DMS79 treated with DMSO at 0.1 percent for 48 hours (cell line): ENCODE measurements at places on chromosomes 2 and 18.
A peak's percentile ranks its signal among the peaks of the same experiment; 100 is the strongest.

DNA sequence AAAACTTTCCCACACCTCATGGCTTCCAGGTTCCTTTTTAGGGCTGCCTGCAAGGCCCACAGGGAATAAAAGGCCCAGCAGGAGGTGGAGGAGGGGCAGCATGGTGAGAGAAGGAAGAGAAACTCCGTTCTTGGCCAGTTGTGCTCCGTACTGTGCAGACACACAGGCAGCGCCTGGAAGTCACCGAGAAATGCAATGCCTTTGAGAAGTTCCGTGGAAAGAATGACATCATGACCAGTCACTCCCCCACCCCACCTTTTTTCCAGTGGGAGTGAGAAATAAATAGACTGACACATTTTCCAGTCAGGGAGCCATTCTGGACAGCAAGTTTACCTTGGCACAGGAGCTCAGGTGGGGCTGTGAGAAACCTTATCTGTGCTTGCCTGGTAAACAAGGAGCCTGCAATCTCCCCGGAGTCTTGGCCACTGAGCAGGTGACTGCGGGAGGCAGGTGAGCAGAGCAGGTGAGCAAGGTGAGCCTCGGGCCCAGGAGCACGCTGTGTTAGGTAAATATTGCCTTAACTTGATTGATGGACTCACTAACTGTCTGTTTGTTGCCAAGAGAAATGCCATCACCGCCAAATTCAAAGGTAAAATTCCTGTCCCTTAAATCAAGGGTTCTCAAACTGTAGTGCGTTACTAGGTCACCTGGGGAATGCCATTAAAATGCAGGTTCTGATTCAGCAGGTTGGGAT lies 13.5 kb upstream of the LBH start:
- peak; percentile 93 for DNase-seq

GRCh38 chr2:32482471-32482870 lies 125.6 kb downstream of the BIRC6 start:
- no peak for DNase-seq

- DNase-seq = no peak
Observed at GRCh38 chr18:3513481-3513880, 63.5 kb downstream of the TGIF1 start.

- DNase-seq = no peak
Observed at GRCh38 chr18:10912790-10913545, 236.4 kb downstream of the PIEZO2 start.

GRCh38 chr2:219174146-219174545 lies 2.6 kb downstream of the CNPPD1 start:
- no peak for DNase-seq

- no peak for DNase-seq
Observed at GRCh38 chr2:226873051-226873620, 37.3 kb downstream of the RHBDD1 start.

GRCh38 chr2:19369341-19369955 lies 11.0 kb upstream of the OSR1 start:
- no peak for DNase-seq

DNA sequence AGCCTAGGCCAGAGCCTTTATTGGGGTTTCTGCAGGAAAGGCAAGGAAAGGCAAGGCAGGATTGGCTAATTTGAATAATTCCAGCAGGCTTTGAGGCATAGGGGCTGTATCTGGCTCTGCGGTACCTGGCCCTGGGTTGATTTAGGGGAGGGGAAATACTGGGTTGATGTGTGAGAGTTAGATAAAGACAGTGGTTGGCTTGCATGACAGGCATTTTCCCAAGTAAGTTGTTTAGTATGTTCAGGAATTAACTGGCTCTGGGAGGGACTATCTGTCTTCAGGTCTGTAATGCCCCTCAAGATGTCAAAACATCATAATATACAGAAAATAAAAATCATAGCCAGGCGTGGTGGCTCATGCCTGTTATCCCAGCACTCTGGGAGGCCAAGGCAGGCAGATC lies 98.7 kb downstream of the UBR3 start:
- DNase-seq = no peak

DNA sequence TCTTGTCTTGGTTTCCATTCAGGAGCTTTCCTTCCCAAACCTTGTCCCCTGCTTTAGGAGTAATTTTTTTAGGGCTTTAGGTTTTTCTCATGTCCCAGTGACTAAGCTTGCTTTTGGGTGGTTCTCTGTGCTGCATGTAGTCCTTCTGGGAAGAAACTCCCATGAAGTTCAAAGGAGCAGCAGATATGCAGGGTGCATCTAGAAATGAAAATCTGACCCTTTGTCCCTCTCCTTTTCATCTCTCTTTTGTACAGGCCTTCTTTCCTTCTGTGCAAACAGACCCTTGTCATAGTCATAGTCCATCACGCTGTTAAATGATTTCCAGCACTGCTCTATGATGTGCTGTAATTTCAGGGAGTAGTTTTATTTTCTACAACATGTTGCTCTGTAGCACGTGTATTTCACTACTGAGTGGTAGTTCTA lies 20.4 kb downstream of the FMNL2 start:
- no peak for DNase-seq

DNA sequence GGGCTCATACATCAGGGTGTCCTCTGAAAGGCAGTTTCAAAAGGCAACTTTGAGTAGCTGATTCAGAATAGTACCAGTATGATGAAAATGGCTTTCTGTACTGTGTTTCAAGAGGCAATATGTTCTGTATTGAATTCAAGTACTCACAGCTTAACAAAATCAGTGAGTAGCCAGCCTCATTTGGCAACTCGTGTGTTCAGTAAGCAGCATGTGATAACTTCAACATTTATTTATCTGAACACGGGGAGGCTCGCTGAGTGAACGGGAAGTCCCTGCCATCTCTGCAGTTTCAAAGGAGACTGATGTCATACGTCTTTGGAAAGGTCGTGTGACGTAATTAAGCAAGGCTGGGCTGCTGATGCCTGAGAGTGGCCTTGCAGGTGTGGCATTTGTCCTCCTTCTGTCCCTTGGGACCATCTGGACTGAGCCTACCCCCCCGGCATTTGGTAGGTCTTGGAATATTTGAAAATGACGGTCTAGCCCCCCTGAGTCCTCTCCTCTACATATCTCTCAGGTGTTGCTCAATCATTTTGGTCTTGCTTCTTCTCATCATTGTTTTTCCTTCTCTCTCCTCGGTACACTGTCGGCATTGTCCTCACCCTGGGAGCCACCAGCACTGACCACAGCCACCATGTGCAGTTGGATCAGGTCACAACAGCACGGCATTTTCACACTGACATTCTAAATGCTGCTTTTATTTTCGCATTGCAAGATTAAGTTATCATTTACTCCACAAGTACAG lies 62.8 kb downstream of the SMIM21 start:
- no peak for DNase-seq

DNA sequence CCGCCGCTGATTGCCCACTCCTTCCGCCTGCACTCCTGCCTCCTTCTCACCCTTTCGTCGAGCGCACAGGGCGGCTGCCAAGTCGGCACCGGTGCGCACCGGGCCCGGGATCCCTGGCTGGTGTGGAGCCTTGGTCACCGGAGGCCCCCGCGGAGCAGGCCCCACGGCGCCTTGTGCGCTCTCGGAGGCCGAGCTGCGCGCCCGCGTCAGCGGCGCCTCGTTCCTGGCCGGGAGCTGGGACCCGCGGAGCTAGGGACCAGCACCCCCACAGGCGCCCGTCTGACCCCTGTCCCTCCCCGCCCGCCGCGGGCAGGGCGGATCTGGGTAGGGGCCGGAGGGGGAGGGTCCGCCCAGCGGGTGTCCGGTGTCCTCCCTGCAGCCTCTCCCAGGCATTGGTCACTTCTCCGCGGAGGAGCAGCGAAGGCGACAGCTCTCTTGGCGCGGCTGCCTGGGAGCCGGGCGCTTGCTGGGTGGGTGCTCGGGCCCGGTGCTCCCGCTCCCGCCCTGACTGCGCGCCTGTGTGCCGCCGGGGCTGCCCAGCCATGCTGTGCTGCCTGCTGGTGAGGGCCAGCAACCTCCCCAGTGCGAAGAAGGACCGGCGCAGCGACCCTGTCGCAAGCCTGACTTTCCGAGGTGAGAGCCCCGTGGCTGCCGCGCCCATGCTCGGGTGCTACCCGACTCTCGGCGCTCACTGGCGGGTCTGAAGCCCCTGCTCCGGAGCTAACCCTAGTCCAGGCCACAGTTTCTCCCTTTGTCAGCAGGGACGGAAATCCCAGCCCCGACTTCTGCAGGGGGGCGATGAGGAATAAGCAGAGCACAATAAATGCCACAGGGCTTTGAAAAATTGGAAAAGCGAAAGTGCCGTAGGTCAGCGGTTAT lies 13.2 kb downstream of the DYSF start:
- peak; percentile 33 for DNase-seq

GRCh38 chr2:46963210-46963609 lies 47.6 kb upstream of the MCFD2 start:
- no peak for DNase-seq

GRCh38 chr2:20516646-20517341 lies 69.9 kb downstream of the RHOB start:
- DNase-seq = peak; percentile 64

- no peak for DNase-seq
Observed at GRCh38 chr18:26127786-26128185, 5.9 kb upstream of the PSMA8 start.

DNA sequence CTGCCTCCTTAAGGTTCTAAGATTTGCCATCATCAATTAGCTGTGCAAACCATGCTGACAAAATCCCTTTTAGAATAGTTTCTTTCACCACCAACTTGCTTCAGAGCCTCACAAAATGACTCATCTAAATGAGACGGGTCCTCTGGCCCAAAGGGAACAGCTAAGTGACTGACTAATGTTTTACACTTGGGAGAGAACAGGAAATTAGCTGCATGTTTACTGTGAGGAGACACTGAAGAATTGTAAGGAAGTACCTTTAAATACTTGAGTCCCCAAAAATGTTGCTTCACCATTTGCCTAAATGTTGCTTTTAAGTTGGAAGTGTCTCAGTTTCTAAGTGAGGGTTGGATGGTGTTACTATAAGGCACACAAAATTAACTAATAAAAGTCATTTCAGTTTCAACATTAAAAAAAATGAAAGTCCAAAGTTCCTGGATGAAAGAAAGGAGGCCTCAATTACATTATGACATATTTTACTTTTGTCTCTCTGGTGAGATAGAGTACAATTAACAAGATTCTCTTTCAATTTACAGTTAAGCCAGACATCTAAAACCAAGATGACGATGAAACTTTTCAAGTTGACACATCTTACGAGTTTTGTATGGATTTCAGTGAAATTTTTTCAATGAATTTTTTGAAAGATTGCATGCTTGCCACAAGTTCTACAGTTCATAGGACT lies 229.1 kb upstream of the FN1 start:
- DNase-seq = no peak

GRCh38 chr18:9362869-9363268 lies 28.3 kb downstream of the TWSG1 start:
- DNase-seq = no peak

DNA sequence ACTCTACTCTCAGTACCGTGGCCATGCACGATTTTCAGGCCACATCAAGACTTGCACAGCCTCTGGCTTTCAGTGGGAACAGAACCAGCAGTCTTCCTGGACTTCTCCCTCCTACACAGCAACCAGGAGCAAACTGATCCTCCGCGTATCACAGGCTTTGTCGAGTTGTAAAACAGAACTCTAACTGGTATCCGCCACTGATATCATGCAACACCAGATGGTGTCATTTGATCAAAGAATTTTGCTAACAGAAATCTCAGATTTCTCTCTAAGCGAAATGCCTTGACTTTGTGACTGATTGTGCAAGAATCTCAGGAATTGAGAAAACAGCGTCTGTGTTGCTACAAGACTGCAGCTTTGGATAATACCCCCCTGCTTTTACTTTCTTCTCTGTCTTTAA lies 85.7 kb downstream of the COPS8 start:
- DNase-seq = no peak

DNA sequence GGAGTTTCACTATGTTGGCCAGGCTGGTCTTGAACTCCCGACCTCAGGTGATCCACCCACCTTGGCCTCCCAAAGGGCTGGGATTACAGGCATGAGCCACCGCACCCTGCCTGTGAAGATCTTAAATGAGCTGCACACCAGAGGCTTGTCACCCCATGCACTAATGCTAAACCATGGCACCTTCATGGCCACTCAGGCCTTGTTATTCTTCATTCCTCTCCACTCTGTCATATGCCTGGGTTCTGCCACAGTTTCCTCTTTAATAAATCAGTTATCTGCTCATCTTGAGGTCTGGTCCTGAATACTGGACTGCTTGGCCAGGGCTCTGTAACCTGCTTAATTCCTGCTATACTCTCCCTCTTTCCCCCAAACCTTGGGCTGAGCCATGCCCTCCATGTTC lies 303.9 kb upstream of the FBXO11 start:
- no peak for DNase-seq

DNA sequence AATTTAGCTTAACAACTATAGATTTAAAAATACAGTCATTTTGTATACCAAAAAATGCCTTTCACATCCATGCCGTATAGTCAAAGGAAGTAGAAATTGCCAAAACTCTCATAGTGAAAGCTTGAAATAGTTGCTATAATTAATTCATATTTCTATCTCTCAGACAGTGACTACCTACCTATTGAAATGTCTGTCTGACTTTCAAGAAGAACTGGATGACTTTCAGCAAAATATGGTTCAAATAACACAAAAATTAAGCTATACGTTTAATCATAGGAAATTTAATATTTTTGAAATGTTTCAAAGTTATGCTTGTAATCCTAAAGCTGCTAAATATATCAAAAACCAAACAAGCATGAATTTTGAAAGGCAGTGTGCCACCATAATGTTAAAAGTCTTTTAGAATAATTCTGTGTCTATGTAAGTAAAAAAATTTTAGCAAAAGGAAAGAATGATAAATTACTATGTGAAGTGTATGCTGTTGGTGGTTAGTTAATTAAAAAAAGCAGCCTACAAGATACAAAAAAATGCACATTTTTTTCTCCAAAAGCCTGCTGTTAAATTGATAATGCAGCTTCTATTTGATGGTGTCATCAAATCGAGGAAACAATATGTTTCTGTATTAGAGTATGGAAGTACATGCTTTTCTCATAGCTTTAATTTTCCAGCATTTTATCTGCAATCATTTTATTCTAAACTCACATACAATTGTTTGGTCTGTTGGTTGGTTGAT lies 57.7 kb upstream of the ST6GAL2 start:
- no peak for DNase-seq
